Hepatocyte (in vitro differentiated cells): ENCODE measurements at places on chromosomes 5 and 9. TPM values are rescaled to one million over a fixed set of nuclear protein-coding genes. Genes with fewer than 3 reads are reported as not detected.

GRCh38 chr5:176629853-176630680 lies at the start of the genes EIF4E1B and SNCB:
Gene EIF4E1B (plus strand): TSS chr5:176630675. CDS start chr5:176642788, 12,113 bp downstream.
Gene SNCB (minus strand): TSS chr5:176630534. CDS start chr5:176629654, 880 bp downstream.
- no peaks in the 10 kb centered on the region for H3K4me1 ChIP-seq
- no peak within 1 kb of the TSS for H3K27ac ChIP-seq
- H3K4me3 ChIP-seq: peak within 1 kb of the TSS; percentile 52

DNA sequence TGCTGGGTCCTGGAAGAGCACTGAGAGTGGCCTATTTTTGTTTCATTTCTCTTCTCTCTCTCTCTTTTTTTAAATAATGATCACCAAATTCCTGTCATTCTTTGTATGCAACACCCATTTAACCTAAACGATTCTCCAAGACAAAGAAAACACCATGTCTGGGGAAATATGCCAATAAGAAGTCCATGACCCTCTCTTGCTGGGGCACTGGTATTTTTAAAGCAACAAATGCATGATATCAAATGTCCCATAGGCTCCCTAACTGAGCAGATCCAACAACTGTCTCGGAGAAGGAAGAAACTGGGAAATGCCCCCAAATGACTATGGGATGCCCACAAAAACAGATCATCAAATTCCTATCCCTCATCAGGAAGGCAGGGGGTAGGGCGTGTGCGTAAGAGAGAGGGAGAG lies 567.4 kb downstream of the CCDC171 start:
- H3K36me3 ChIP-seq: no peaks in the 10 kb centered on the region
- H3K4me1 ChIP-seq: no peaks in the 10 kb centered on the region
- no peak for DNase-seq
- no peak overlapping the region for H3K27ac ChIP-seq
- no peaks in the 10 kb centered on the region for H3K27me3 ChIP-seq

ELOVL7 gene
- polyA plus RNA-seq: 9.9 and 15.2 TPM in 2 replicates

GRCh38 chr9:8628791-8629190 lies 829.2 kb upstream of the DMAC1 start:
- H3K36me3 ChIP-seq: no peaks in the 10 kb centered on the region
- H3K27me3 ChIP-seq: no peaks in the 10 kb centered on the region
- H3K4me3 ChIP-seq: no peak overlapping the region
- DNase-seq: no peak
- no peaks in the 10 kb centered on the region for H3K4me1 ChIP-seq

PPP3R2 gene
- not detected in 2 replicates for polyA plus RNA-seq

- H3K27me3 ChIP-seq: no peaks in the 10 kb centered on the region
- H3K4me1 ChIP-seq: peaks cover 4% of the 10 kb centered on the region
- no peak for DNase-seq
- H3K36me3 ChIP-seq: no peaks in the 10 kb centered on the region
- H3K4me3 ChIP-seq: no peak overlapping the region
- peak overlapping the region; percentile 17 for H3K27ac ChIP-seq
Observed at GRCh38 chr5:14790220-14790619, 81.4 kb downstream of the ANKH start.
